Upper lobe of left lung (tissue), 6 donors: ENCODE measurements at places on chromosomes 13 and 19. TPM values are rescaled to one million over a fixed set of nuclear protein-coding genes. Genes with fewer than 3 reads are reported as not detected.
A peak's percentile ranks its signal among the peaks of the same experiment; 100 is the strongest.

SIGLECL1 gene
- not detected for total RNA-seq

LYPD4 gene
- not detected for total RNA-seq

DNA sequence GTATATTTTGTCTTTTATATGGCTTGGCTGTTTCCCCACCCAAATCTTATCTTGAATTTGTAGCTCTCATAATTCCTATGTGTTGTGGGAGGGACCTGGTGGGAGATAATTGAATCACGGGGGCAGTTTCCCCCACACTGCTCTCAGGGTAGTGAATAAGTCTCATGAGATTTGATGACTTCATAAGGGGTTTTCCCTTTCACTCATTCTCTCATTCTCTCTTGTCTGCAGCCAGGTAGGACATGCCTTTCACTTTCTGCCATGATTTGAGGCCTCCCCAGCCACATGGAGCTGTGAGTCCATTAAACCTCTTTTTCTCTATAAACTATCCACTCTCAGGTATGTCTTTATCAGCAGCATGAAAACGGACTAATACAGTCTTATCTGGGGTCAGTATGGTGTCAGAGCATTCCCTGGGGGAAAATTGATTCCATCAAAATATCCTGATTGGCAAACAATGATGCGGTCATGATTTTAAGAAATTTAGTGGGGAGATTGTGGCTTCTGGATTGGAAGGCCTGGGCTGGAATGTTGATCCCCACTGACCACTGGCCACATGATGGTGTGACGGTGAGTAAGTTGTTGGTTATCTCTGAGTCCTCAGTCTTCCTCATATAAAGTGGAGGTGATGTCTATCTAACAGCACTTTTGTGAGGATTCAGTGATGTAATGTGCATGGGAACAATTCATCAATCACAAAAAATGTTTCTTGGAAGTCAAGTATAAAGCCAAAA is 27.5 kb upstream of the ANKRD10 start:
- no peak for DNase-seq

CYSLTR2 gene
- total RNA-seq, result 0.44 TPM

- DNase-seq, result peak; percentile 92
Measured at GRCh38 chr19:6765738-6766356, 1.4 kb downstream of the SH2D3A start.

DNA sequence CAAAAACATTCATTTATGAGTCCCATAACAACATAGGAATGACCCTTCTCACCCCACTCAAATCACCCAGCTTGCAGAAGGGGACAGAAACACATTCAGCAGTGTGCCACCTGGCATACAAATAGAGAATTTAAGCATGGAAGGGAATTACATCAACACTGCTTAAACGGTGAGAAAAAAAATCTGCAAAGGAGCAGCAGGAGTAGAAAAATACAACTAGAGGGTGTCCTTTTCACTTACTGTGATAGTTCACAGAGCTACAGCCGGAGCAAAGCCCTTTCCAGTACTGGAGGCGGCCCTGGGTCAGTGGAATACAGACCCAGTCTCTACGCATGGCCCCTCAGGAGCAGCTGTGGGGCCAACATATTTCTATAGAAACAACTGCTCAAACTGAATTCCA is 764.3 kb upstream of the ARGLU1 start:
- no peak for DNase-seq

- DNase-seq, result no peak
Measured at GRCh38 chr13:29845440-29846056, 4.9 kb downstream of the UBL3 start.

ERFL gene
- 0.22 TPM for total RNA-seq

INSL3 gene
- total RNA-seq, result not detected

KLC3 gene
- 2.4 TPM for total RNA-seq

GRCh38 chr13:109275139-109275745 is 511.1 kb downstream of the IRS2 start:
- DNase-seq, result no peak

DNA sequence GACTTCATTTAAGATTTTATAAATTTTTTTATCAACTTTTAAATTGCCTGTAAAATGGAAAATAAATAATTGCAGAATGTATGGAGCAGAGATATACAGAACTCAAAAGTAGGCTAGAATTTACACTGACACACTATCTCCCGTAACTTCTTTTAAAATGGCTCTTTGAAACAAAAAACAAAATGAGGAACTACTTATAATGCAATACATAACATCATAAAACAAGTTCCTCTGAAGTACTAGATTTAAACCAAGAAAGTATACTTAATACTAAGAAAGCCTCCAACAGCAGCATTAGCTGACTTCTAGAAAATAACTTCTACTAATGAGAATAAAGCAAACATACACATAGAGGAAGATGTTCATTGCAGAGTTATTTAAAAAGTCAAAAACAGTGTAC is 17.0 kb downstream of the RBM26 start:
- DNase-seq, result no peak

DNA sequence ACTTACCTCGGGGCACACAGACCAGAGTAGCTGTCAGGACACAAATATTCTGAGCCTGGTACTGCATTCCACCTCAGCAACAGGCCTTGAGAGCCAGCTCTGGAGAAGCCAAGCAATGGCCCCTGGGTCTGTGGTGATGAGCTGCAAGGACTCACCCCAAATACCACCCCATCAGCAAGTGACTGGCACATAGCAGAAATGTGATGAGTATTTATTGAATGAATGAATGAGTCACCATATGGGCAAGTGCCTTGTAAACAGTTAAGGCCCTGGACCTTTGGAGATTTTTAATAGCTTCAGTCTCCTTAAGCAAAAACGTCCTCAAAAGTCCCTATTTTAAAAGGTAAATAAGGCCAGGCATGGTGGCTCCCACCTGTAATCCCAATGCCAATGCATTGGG is 18.2 kb downstream of the GSX1 start:
- no peak for DNase-seq

DNA sequence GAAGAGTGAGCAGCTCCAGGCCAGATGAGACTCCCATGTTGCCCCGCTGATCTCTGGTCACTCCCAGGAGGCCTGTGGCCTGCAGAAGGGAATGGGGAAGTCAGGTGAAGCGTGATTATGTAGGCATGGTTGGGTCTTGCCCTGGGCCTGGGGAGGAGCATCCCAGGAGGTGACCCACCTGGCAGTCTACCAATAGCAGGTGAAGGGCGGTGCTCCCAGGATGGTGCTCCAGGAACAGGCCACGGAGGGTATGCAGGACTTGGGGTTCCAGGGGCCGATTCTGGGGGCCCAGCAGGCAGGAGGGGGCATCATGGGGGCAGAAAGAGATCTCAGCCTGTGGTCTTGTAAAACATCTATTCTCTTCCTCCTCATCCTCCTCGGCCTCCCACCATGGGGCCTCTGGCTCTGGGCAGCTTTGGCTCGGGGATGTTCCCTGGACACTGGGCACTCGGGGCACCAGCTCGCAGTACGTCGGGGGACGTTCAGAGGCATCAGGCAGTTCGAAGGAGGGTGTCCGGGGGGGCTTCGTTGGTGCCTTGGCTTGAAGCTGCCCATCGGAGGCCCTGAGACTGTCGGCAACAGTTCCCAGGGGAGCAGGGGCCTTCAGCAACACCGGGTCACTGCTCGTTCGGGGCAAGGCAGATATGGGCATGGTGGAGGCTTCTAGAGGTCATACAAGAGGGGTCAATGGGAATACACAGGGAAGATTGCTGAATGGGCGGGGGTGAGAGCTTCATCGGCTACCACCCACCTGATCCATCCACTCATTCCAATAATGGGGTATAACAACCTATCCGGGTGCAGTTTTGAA is 12.4 kb downstream of the SH2D3A start:
- no peak for DNase-seq

ZNF66 gene
- total RNA-seq, result 9.3 TPM

SULT2A1 gene
- total RNA-seq, result not detected

DNA sequence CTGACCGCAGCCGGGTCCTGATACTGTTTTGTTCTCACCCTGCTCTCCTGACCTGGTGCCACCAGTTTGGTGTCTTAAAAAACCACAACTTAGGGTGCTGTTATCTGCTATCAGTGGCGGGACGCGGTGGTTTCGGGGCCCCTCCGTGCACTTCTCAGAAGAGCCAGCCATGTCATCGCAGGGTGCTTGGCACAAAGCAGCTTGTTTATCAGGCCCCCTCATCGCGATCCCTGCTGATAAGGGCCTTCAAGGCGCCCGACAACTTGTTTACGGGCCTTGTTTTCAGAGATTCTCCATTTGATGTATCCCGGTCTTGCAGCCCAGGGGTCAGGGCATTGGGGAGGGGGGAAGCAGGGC is 58.1 kb upstream of the KLF2 start:
- DNase-seq, result no peak

- no peak for DNase-seq
Measured at GRCh38 chr13:103759361-103759760, 693.1 kb upstream of the SLC10A2 start.

DNA sequence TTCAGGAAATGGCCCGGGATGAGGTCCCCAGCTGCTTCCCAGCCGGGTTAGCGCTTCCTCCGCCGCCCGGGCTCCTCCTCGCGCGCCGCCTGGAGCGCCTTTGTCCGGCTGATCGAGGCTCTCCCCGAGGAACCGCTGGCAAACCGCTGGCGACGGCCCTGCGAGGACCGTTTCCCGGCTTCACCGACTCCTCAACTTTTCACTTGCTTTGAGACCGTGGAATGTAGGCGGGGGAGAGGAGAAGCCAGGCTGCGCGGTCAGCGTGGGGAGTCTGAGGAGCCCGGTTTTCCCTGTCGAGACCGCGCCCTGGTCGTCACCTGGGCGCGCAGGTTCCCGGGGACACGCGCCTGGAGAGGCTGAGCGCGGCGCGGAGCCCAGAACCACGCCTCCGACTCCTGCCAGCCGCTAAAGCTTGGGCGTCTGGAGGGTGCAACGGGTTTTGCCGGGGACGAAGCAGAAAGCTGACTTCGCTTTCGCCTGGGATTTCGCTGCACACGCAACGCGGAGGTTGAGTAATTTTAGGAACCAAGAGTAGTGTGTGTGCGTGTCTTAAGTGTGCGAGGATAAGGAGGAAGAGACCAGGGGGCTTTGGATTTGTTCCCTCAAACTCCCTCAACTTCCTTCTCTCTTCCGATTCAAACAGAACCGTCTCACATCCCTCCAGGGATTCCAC is 7.3 kb upstream of the DGKH start:
- peak; percentile 90 for DNase-seq

DNA sequence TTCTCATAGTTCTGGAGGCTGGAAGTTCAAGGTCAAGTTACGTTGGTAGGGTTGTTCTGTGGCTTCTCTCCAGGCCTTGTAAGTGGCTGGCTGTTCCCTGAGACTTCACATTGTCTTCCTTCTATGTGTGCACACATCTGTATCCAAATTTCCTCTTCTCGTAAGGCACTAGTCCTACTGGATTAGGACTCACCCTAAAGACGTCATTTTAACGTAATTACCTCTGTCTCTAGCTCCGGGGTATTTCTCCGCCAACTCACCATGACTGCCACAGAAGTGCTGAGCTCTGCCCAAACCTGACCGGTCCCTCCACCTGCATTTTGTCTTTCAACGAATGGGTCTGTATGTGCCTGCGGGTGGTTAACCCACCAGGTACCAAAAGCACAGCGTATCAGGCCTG is 8.7 kb upstream of the SYDE1 start:
- DNase-seq, result no peak

DNA sequence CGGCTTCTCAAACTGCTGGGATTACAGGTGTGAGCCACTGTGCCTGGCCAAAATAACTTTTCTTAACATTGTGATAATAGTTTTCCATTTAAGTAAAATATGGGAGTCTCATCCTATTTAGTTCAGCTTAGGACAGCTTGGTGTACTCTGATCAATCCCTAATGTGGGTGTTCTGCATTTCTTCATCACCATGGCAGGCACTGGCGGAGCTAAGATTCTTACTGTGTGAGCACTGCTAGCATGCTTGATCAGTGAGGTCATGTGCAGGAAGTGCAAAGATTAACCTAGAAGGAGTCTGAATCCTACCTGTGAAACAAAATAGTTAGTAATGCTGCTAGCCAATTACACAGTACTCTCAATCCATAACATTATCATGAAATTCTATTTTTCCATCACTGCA is 1684.2 kb upstream of the SLC10A2 start:
- DNase-seq, result no peak

ELSPBP1 gene
- total RNA-seq, result not detected

DNA sequence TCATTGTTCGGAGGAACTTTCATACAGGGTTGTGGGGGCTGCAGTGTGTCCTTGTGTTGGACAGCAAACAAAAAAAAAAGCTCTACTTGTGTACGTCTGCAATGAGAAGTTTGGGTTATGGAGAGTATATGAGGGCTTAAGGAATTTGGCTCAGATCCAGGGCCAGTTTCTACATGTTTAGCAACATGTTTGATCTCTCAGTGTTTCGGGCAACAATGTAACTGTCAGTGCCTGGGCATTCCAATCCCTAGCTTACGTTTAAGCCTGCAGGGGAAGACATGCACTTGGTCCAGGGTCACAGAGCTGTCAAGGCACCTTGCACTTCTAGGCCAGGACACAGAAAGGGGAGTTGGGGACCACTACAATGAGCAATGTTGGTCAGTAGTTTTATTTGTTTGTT is 13.9 kb downstream of the ZNF543 start:
- DNase-seq, result no peak

DNA sequence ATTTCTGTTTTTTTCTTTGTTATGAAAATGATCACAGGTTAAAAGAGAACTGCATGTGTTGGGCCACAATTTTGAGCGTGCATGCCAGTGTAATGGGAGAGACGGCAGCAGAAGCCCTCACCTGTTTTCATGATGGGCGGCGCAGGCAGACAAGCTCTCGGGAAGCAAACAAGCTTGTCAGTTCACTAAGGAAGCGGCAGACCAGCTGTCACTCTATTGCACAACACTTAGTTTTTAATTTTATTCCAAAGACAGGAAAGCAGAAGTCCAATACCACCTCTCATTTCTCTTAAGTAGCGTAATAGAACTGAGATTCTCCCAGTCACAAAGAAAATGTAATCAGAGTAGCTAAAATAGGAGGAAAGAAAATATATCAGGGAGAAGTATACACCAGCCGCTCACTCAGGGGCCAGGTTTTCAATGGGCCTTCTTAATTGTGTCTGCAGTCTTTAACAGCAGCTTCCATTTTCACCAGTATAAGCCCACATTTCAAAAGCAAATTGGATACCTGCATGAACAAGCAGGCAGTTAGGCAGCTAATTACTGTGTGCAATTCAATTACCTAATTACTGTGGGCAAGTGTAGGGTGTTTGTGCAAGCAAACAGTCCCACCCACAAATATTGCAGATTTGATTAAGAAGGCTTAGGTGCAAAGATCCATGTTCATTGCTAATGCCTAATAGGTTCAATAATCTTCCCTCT is 711.4 kb downstream of the DIAPH3 start:
- no peak for DNase-seq

GRCh38 chr19:9128171-9128570 is 1.4 kb upstream of the OR7G3 start:
- DNase-seq, result no peak

GRCh38 chr19:17109962-17110598 is 34.5 kb downstream of the MYO9B start:
- DNase-seq, result peak; percentile 86

GRCh38 chr13:59408738-59409137 is 755.0 kb downstream of the DIAPH3 start:
- DNase-seq, result no peak

- DNase-seq, result no peak
Measured at GRCh38 chr19:2181633-2181997, 17.9 kb downstream of the DOT1L start.

- no peak for DNase-seq
Measured at GRCh38 chr13:82963226-82964099, 918.8 kb downstream of the SLITRK1 start.
